ENCODE measurements at places on chromosomes 7 and 10.

- no peak for DNase-seq
Measured at GRCh38 chr7:112116894-112117293, 89.3 kb downstream of the DOCK4 start.

GRCh38 chr10:88401671-88402347 lies 181.3 kb downstream of the RNLS start:
- DNase-seq, result peak; percentile 56

- no peak for DNase-seq
Measured at GRCh38 chr7:102427019-102427405, 6.4 kb upstream of the ORAI2 start.

- no peak for DNase-seq
Measured at GRCh38 chr7:120843109-120843508, 14.8 kb downstream of the TSPAN12 start.

GRCh38 chr10:112213098-112213823 lies 29.7 kb upstream of the GPAM start:
- DNase-seq, result no peak

DNA sequence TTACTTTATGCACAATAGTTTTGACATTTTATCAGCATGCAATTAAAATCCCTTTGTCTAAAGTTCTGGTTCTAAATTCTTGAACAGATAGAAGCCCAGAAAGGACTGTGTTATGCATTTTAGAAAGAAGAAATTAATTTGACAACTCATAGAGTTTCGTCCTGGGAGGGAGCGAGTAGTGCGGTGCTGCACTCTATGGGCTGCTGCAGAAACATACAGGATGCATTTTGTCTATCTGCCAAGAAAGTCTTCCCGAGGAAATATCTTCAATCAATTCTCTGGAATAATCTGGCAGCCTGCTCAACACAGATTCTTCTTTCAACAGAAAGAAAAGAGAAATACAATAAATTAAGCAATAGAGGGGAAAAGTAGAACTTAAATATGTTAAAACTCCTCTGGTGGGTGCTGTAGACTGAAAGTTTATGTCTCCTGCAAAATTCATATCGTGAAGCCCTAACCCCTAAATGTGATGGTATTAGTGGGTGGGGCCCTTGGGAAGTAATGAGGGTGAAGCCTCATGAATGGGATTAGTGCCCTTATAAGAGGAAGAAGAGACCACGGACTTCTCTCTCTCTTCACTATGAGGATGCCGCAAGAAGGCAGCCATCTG lies 39.0 kb upstream of the IFRD1 start:
- peak; percentile 70 for DNase-seq

GRCh38 chr7:136030867-136031318 lies 53.7 kb upstream of the MTPN start:
- DNase-seq, result no peak

DNA sequence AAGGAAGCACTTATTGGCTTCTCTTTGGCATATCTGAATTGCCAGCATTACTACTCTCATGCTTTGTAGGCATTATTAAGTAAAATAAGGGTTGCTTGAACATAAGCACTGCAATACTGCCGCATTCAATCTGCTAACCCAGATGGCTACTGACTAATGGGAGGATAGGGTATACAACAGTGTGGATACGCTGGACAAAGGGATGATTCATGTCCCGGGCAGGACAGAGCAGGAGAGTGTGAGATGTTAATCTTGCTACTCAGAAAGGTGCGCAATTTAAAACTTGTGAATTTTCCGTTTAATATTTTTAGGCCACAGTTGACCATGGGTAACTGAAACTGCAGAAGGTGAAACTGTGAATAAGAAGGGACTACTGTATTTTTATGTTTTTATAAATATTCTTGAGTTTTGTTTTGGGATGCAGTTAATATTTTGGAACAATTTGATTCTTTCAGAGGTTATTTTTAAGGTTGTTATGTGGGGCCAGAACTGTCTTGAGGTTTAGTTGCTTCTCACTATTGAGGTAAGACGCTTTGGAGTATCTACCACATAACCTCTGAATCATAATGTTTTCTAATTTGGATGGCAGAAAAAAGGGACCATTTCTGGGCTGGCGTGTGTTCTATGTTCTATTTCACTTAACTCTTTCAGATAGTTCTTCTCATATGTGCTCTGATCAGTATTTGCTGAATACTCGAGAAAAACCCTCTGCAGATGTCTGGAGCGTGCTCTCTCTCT lies 75.7 kb upstream of the SYPL1 start:
- DNase-seq, result no peak

- DNase-seq, result peak; percentile 96
Measured at GRCh38 chr7:17369691-17370426, 71.4 kb downstream of the AHR start.

GRCh38 chr10:78170026-78170475 lies 136.4 kb downstream of the RPS24 start:
- peak; percentile 27 for DNase-seq

GRCh38 chr10:36636285-36636839 lies 489.0 kb upstream of the ANKRD30A start:
- no peak for DNase-seq

DNA sequence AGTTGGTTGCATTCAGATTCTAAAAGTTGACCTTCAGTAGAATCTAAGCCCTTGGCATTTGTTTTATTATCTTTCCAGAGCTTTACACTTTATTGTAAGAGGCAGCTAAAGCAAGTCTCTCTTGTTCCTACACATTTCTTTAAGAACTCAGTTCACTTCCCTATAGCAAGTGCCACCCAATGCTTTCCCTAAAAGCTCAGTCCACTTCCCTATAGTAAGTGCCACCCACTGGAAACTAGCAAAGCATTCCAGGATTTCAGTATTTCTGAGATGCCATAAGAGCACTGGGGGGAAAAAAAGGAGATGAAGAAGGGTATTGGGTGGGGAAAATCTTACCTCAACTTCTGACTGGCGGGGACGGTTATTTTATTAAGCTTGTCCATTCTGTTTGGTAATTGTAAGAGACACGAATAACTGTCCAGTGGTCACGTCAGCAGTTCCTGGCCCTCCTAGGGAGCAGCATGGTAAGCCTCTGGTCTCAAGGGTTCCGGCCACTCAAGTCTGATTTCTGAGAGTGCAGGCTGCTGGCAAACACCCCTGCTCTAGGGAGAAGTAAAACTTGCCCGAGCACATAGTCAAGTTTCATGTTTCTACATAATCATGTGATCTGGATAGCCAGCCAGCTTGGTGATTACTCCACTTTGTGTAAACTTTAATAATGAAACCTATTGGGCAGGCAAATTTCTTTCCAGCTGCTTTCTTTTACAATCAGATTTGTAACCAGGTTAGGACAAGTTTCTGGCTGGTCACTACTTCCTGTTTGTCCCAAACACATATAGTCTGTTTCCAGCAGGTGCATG lies at the start of gene BLNK:
Gene BLNK (minus strand): TSS at position 554 of the 800 bp plus-strand sequence. CDS start 171 bp downstream, at position 383.
- DNase-seq, result peak; percentile 70

- peak; percentile 78 for DNase-seq
Measured at GRCh38 chr10:68212721-68213352, 19.1 kb downstream of the ATOH7 start.

DNA sequence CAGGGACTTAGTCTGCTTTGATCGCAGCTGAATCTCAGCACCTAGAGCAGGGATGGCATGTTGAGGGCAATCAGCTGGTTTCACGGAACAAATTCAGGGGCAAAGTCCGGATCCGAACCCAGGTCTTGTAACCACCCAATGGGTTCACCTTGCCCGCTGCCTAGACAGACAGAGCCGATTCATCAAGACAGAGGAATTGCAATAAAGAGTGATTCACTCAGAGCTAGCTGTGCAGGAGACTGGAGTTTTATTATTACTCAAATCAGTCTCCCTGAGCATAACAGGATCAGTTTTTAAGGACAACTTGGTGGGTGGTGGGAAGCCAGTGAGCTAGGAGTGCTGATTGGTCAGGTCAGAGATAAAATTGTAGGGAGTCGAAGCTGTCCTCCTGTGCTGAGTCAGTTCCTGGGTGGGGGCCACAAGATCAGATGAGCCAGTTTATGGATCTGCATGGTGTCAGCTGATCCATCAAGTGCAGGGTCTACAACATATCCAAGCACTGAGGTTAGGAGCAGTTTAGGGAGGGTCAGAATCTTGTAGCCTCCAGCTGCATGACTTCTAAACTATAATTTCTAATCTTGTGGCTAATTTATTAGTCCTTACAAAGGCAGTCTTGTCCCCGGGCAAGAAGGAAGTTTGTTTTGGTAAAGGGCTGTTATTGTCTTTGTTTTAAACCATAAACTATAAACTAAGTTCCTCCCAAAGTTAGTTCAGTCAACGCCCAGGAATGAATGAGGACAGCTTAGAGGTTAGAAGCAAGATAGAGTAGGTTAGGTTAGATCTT lies 43.5 kb upstream of the CHST3 start:
- DNase-seq, result peak; percentile 11

DNA sequence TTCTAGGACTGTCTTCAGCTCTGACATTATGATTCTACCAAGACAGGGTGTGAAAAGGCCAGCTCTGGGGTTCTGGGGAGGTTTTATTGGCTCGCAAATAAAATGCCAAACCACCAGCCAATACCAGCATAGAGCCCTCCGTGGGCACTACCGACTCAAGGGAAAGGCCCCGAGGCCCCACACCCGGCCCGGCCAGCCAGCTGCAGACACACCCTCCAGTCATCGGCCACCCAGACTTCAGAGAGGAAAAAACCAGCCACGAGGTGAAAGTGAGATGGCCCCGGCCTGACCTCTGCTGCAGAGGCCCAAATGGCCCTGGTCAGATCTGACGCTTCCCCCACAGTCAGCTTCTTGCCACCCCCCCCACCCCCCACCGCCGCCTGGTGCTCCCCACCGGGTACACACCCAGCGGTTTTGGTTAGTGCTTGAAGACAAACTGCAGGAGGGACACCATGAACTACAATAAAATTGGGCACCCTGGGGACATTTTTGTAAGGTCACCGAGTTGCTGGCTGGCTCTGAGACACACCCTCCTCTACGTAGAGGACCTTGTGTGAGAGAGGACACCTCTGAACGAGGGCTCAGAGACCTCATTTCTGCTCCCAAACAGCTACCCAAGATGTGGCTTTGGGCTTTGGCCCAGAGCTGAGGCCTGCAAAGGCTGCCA lies 79.9 kb downstream of the PRKAG2 start:
- no peak for DNase-seq

DNA sequence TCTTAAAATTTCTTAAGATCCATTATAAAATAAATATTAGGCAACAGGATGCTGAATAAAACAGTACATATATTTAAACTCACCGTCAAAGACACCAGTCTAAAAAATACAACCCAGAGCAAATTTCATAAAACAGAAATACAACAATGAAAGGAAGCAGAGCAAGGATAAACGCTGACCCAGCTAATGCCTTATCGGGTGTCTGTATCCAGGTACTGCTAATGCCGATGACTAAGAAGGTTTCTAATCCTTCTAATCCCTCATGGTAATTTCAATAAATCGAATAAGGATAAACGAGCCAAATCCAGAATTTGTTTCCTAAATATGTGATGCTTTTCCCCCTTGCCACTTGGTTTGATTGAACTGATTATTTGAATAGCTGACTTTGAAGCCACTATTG lies 1.7 kb downstream of the HYCC1 start:
- DNase-seq, result no peak

GRCh38 chr7:1542841-1543747 lies 12.6 kb downstream of the MAFK start:
- no peak for DNase-seq

DNA sequence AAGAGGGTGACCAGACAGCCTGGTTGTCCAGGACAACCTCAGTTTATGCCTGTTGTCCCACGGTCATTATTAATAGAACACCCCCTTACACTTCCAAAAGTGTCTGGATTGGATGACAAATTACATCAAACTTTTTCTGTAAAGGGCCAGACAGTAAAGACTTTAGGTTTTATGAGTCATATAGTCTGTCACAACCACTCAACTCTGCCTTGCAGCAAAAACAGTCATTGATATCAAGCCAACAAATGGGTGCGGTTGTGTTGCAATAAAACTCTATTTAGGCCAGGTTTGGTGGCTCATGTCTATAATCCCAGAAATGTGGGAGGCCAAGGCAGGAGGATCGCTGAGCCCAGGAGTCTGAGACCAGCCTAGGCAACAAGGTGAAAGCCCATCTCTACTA lies 66.7 kb upstream of the ATP6V0A4 start:
- peak; percentile 90 for DNase-seq

DNA sequence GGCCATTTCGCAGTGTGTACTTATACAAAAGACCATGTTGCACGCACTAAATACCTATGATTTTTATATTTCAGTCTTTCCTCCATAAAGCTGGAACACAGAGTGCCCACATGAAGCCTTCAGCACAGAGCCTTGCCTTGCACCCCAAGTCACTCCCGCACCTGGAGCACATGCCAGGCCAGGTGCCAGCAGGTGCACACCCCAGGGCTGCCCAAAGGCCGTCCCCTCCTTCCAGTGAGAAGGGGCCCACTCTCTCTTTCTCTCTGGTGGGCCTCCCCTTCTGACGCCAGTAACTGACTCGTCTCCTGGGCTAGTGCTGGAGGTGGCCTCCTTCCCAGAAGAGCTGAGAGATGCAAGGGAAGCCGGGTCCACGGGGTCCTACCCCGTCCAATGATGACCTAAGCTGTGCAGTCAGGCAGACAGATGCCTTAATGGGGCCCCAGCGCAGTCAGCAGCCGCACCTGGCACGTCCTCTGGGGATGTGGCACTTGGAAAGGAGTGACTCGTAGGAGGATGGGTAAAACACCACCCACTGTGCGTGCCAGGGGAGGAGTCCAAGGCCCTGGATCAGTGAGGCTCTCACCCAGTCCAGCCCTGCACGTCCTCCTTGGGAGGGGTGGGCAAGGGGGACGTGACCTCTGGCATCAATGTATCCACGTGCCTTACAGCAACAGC lies 17.7 kb upstream of the SHH start:
- DNase-seq, result no peak

DNA sequence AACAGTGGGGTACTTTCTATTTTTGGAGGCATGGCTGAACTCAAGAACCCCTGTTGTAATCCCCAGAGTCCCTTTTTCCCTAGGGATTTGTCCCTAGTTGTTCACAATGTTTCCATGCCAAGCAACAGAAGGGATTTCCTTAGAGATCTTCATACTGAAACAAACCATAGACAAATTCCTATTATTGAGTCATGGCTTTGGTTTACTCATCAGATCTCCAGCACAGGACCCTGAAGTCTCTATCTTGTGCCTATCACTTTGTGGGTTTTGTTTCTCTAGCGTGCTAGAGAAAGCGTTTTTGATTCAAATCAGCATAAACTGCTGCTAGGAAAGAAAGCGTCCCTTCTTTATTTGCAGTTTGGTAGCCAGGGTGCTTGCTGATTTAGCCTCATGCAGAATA lies 165.0 kb downstream of the BAMBI start:
- DNase-seq, result peak; percentile 73

DNA sequence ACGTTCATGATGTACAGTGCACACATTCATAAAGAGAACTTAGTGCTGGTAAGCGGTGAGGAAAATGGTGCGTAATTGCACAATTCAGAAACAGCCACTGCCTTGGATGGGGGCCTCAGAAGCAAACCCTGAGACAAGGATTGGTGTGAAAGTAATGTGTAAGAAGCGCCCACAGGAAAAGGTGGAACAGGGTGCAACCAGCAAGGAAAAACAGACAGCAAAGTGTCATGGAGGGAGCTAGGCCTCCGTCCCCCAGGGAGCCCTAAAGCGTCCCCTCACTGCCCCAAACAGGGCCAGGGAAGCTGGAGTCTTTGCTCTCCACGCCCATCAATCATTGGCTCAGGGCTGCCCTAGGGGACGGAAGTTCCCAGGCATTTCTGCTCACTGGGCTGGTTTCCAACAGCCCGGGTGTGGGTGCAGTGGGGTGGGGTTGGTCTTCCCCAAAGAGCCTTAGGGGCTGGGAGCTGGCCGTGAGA lies 9.6 kb upstream of the C10orf105 start:
- DNase-seq, result peak; percentile 29

- no peak for DNase-seq
Measured at GRCh38 chr7:6346581-6346980, 74.2 kb upstream of the CYTH3 start.

GRCh38 chr10:75828413-75828812 lies 397.0 kb downstream of the LRMDA start:
- no peak for DNase-seq

GRCh38 chr10:78703593-78703992 lies 365.2 kb upstream of the ZMIZ1 start:
- DNase-seq, result no peak
